ENCODE measurements at places on chromosomes 2 and 18.
A peak's percentile ranks its signal among the peaks of the same experiment; 100 is the strongest.

DNA sequence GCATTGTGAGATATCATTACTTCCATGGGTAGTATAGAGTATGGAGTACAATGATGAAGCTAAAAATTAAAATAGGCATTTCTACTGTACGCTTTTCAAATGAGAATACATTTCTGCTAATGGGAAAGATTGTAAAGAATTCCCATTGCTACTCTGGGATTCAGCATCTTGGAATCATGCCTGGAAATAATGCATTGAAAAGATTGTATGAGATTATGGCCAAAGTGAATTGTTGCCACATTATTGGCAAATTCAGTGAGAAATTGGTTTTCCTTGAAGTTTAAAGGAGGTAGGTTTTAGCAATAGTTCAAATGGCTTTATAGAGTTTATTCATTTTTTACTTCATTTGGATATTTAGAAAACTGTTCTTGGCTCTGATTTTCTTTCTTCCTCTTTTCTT is 157.9 kb downstream of the GULP1 start:
- no peak for DNase-seq

DNA sequence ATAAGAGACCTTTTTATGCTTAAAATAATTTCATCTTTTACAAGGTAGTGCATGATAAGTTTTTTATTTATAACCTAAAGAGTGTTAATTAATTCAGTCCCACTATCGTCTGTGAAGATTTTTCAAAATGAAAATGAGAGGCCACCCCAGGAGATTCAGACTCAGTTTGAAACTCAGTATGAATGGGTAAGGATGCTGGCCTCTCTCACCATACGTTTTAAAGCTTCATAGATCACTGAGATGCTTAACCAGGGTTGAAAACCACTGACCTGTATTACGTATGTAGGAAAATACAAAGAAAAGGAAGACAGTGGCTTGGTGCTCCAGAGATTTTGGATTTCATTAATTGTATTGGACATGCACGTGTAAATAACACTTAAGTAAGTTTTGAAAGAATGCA is 278.7 kb downstream of the FSIP2 start:
- no peak for DNase-seq

GRCh38 chr2:197498937-197499593 is 575 bp downstream of the HSPD1 start:
- peak; percentile 71 for DNase-seq

DNA sequence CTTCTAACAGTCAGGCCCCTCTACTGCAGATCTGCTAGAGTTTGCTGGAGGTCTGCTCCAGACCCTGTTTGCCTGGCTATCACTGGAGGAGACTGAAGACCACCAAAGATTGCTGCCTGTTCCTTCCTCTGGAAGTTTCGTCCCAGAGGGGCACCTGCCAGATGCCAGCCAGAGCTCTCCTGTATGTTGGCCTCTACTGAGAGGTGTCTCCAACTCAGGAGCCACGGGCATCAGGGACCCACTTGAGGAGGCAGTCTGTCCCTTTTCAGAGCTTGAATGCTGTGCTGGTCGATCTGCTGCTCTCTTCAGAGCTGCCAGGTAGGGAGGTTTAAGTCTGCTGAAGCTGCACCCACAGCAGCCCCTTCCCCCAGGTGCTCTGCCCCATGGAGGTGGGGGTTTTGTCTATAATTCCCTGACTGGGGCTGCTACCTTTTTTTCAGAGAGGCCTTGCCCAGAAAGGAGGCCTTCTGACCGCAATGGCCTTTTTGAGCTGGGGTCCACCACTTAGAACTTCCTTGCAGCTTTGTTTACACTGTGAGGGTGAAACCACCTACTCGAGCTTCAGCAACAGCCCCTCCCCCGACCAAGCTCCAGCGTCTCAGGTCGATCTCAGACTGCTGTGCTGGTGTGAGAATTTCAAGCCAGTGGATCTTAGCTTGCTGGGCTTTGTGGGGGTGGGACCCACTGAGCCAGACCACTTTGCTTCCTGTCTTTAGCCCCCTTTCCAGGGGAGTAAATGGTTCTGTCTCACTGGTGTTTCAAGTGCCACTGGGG is 566.0 kb downstream of the NR4A2 start:
- no peak for DNase-seq

GRCh38 chr18:51727780-51728179 is 530.3 kb upstream of the MEX3C start:
- no peak for DNase-seq

- DNase-seq: no peak
Observed at GRCh38 chr2:239108459-239108858, 260.6 kb downstream of the TWIST2 start.

GRCh38 chr2:20091305-20091991 is 40.0 kb upstream of the LAPTM4A start:
- DNase-seq: peak; percentile 92

- DNase-seq: no peak
Observed at GRCh38 chr2:173764094-173764493, 201.1 kb downstream of the SP3 start.

GRCh38 chr2:21095178-21095577 is 28.6 kb upstream of the TDRD15 start:
- no peak for DNase-seq

DNA sequence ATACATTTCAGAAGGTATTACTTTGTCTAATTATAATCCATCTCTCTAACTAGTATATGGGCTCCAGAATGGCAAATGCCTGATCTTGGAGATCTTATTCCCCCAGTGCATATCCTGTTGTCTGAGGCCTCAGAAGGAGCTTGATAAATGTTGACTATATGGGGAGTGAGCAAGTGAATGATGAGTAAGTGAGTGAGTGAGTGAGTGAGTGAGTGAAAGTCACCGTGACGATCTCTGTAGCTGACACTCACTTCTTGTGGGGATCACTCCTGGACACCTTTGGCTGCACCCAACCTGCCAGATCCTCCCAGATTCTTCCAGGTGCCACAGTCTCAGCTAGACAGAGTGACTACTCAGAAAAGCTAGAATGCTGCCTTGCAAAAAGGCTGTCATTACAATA is 2.8 kb downstream of the XDH start:
- no peak for DNase-seq

GRCh38 chr2:133458280-133458679 is 110.0 kb downstream of the NCKAP5 start:
- DNase-seq: peak; percentile 71

DNA sequence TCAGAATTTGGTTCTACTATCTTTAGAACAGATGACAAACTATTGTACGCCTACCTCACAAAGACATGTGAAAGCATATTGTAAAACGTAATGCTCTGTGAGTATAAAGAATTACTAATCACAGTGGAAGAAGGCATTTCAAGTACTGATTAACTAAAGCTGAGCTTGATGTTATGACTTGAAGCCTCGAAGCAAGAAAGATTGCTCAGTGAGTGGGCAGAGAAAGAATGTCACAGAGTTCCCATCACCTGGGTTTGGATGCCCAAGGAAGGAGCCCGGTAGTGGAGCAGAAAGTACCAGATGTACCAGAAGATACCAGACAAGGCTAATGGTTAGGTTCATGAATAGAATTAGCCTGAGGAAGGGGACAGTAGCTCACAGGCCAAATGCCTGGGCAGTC is 39.5 kb upstream of the FAM110C start:
- no peak for DNase-seq

DNA sequence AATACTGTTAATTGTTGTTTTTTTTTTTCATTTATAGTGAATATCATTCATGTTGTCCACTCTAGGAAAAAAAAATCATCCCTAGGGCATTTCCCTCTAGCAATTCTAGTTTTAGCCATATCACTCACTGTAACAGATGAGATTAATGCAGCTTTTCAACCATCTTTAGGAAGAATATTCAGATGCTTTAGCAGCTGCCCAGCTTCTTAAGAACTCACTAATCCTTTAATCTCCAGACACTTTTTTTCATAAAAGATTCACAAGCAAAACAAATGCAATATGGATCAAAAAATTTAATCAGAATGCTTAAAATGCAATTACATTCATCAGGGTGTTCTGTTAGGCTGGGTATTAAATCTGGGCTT is 692.6 kb downstream of the ERBB4 start:
- DNase-seq: no peak

DNA sequence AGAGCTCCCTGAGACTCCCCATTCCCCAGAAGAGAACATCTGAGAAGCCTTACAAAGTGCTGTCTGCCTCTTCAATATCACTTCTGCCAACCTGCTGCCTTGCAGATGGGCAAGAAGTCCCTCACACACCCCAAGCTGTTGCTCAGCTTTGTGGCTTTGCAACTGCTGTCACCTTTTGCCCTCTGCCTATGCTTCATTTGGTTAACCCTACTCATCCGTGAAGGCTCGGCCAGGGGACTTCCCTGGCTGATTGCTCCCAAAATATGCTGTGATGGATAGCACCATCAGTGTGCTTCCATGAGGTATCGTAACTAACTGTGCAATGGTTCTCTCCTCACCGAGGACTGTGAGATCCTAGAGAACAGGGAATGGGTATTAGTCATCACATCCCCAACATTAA is 88.9 kb upstream of the CYP1B1 start:
- peak; percentile 28 for DNase-seq

GRCh38 chr18:21991081-21991534 is 178.3 kb upstream of the GATA6 start:
- no peak for DNase-seq

- DNase-seq: peak; percentile 3
Observed at GRCh38 chr2:15943378-15944280, 3.3 kb downstream of the MYCN start.

DNA sequence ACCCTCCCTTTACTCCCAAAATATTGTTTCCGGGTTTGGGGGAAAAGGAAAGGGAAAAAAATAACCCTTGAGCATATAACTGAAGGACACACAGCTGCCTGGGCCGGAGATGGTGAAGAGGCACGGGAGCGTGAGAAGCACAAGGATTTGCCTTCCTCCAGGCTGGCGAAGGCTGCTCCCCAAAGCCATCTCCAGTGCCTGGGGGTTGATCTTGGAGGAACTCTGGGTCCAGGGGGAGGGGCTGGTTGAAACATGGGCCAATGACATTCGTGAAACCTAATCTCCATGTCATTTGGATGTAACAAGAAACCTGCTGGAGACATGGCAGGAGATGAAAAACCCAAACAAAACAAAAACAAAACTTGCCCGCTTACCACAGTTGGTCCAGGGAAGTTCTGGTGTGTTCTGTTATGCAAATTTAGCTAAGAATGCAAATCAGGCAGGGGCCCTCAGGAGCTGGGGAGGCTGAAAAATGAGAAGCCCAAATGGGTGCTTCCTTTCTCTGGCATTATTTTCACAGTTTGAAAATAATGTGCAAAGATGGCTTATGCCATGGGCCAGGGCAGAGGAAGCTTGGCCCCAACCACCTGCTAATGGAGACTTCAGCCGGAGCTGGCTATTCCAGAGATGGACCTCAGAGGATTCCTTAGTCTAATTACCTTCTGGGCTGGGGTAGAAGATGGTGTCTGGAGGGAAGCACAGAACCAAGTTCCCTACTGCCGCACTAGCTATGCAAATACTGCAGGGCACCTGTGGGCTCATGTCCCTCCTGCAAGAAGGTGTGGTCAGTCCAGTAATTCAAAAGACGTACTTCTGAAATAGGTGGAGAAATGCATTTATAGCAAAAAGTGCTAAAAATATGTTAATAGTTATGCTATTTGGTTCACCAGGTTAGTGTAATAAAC is 180.9 kb downstream of the BCL2 start:
- no peak for DNase-seq
